Dermis blood vessel endothelial cell (primary cell): ENCODE measurements at places on chromosomes 4 and X. TPM values are rescaled to one million over a fixed set of nuclear protein-coding genes. Genes with fewer than 3 reads are reported as not detected.

The GABRG1 gene
- total RNA-seq: not detected in 2 replicates

The CPLX1 gene
- 0.09 and 0.34 TPM in 2 replicates for total RNA-seq

The CSAG3 gene
- total RNA-seq: not detected in 2 replicates

The CFAP99 gene
- 0.17 TPM in 1 of 2 replicates, not detected in the other for total RNA-seq
